ENCODE measurements at places on chromosomes 12 and 14.

DNA sequence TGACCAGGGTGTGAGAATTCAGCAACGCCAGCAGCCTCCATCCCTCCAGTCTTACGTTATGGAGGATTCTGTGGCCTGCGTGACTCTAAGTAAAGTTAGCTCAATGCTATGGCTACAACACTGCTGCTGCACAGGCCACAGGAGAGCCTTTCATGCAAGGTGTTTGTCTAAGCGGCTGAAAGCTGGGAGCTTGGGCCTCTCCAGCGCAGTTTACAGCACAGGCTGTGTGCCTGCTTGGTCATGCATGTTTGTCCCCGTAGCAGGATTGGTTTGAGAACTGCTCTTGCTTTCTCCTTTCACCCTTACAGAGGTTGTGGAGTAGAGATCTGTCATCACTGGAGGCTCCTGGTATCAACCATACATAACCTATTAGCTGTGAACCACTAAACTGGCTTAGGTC is 113.1 kb upstream of the TMCC3 start:
- DNase-seq, result no peak

- no peak for DNase-seq
Observed at GRCh38 chr12:1305063-1305434, 289.3 kb downstream of the FBXL14 start.

- DNase-seq, result no peak
Observed at GRCh38 chr14:88987516-88987915, 163.1 kb downstream of the TTC8 start.

- DNase-seq, result no peak
Observed at GRCh38 chr14:75401361-75401760, 26.5 kb upstream of the JDP2 start.

DNA sequence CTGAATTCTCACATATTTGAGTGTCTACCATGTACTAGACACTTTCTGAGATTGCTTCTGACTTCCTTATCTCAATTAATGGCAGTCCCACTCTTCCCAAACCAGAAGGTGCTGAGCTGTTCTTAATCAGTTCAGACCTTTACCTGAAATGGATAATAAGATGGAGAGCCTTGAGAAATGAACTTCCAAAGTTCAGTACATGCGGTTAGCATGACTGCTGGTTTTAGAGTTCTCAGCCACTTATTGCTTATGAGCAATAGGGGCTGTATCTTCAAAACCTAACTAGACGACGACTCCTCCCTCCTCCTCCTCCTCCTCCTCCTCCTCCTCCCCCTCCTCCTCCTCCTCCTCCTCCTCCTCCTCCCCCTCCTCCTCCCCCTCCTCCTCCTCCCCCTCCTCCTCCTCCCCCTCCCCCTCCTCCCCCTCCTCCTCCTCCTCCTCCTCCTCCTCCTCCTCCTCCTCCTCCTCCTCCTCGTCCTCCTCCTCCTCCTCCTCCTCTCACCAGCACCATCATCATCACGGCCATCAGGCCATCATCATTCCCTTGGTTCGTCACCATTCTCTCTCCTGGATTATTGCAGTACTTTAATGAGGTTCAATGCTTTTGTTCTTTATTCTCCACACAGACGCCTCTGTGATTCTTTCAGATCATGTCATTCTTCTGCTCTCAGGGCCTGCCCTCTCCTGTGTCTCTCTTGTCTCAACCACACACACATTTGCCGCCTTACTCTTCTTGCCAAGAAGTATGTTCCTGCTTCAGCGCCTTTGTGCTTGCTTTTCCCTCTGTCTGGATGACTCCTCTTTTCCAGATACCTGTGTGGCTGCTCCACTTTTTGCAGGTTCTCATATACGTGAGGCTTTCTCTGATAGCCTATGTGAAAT is 2.7 kb downstream of the PCNX1 start:
- no peak for DNase-seq

GRCh38 chr14:60655119-60655897 is 6.0 kb upstream of the SIX1 start:
- no peak for DNase-seq

DNA sequence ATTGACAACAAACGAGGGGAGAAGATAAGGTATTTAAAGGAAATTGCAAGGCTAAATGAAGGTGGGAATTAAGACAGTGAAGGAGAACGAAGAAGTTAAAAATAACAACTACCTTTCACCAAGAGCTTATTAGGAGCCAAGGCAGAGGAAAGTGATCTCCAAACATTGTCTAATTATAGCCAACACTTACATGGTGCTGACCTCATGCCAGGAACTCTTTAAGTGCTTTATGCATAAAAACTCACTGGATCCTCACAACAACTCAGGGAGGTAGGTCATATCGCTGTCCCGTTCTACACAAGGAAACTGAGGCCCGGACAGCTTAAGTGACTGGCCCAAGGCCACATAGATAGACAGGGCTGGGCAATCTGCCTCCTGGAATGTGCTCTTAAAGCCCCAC is 19.5 kb downstream of the TAMALIN start:
- no peak for DNase-seq

DNA sequence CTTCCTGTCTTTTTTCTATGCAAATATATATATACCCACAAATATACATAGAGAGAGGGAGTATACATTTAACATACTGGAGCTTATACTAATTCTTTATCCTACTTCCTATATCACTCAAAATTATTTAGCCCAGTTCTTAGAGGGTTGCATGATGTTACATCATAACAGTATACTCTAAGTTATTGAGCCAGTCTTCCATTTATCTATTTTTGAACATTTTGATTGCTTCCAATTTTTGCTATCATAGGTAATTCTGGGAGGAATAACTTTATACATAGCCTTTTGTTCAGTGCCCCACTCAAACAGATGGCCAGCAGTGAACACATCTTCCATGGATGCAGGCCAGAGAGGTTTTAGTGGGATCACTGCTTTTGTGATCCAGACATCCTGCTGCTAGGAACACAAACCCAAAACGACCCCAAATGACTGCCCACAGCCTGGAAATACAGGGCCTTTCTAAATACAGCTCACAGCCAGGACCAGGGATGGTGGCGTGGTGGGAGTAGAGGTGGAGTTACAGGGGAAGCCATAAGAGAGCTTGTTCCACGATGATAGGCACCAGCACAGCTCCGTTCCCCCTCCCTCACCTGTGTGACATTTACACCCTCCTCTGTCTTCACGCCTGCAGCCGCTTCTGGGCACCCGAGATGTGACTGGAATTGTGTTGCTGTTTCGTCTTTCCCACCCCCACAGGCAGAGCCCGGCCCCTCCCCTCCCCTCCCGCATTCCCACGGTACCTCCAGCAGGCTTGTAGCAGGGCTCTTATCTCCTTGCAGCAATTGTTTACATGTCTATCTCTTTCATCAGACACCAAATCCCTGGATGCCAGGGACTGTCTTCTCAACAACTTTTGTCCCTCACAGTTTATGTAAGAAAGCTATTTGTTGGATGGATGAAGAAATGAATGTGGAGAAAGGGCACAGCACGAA is 30.7 kb upstream of the HDAC7 start:
- no peak for DNase-seq

GRCh38 chr14:39265033-39265432 is 31.3 kb downstream of the MIA2 start:
- no peak for DNase-seq

- DNase-seq, result no peak
Observed at GRCh38 chr12:1794440-1795090, 25.8 kb upstream of the LRTM2 start.

GRCh38 chr14:54942913-54943312 is 40.3 kb upstream of the GCH1 start:
- no peak for DNase-seq
